Hematopoietic multipotent progenitor cell treated with erythropoietin and hydrocortisone succinate and interleukin-3 and kit ligand, for 8 days (in vitro differentiated cells): ENCODE measurements at places on chromosomes 1 and 21.

DNA sequence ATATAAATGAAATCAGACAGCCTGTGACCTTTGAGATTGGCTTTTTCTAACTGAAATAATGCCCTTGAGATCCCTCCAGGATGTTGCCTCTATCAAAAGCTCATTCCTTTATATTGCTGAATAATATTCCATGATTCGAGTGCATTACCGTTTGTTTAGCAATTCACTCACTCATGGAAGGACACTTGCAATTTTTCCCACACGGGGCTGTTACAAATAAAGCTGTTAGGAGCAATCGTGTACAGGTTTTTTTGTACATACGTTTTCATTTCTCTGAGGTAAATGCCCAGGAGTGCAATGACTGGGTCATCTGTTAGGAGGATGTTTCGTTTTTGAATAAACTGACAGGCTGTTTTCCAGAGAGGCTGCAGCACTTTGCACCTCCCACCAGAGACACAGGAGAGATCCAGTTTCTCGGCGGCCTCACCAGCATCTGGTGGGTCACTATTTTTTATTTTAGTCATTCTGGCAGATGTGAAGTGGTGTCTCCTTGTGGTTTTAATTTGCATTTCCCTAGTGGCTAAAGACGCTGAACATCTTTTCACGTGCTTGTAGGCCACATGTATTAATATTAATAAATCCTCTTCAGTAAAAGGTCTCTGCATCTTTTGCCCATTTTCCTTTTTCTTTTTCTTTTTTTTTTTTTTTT, 11.0 kb downstream of the PRDM15 start:
- no peak for DNase-seq

GRCh38 chr1:145878724-145879123, 6.9 kb downstream of the ANKRD35 start:
- no peak for DNase-seq

- no peak for DNase-seq
Measured at GRCh38 chr1:68107771-68108170, 57.3 kb upstream of the DIRAS3 start.

DNA sequence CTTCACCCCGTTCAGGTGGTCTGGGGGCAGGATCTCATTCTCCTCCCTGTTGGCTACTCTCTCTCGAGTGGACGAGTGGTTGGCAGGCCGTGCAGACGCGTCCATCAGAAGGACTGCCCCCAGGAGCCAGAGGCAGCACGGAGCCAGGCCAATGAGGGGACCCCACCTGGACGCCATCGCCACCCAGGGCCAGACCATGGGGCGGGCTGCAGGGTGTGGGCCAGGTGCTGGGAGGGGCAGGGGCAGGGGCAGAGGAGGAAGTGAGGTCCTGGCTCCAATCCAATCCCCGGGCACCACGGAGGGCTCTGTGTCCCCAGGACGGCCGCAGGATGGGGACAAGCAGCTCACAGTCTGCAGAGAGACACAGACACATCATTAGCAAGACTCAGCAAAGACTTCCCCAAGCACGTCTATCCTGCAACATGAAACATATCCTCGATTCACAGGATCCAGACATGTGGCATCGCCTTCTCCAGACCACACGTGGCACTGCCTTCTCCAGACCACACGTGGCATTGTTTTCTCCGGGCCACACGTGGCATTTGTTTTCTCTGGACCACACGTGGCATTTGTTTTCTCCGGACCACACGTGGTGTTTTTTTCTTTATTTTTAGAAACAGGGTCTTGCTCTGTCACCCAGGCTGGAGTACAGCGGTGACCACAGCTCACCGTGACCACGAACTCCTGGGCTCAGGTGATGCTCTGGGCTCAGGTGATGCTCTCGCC, 3.0 kb downstream of the SDF4 start:
- DNase-seq, result no peak

DNA sequence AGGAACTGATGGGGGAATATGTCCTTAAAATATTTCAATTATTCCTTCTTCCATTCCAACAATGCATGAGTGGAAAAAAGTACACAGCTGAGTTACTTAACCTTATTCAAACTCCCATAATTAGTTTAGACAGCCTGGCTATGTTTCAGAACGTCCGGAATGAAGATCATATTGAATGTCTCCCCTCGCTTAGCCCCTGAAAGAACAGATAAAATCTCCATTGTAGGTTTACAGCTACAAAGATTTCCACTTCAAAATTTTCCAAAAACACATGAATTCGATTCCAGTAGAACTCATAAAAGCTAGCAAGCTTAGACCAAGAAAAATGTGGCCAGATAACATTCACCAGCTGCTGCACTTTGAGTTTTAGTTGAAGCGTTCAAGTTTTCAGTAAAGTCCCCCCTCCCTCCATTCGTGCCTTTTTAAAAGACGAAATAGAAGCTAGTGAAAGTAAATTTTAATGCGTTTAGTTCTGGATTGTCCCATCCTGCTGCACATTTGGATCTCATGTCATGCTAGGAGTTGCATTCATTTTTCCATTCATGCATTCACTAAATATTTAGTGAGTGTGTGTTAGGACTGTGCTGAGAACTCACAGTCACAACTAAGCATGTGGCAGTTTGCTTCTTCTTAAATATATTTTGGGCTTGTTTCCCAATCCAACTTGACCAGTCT, 29.4 kb upstream of the SSX2IP start:
- no peak for DNase-seq

DNA sequence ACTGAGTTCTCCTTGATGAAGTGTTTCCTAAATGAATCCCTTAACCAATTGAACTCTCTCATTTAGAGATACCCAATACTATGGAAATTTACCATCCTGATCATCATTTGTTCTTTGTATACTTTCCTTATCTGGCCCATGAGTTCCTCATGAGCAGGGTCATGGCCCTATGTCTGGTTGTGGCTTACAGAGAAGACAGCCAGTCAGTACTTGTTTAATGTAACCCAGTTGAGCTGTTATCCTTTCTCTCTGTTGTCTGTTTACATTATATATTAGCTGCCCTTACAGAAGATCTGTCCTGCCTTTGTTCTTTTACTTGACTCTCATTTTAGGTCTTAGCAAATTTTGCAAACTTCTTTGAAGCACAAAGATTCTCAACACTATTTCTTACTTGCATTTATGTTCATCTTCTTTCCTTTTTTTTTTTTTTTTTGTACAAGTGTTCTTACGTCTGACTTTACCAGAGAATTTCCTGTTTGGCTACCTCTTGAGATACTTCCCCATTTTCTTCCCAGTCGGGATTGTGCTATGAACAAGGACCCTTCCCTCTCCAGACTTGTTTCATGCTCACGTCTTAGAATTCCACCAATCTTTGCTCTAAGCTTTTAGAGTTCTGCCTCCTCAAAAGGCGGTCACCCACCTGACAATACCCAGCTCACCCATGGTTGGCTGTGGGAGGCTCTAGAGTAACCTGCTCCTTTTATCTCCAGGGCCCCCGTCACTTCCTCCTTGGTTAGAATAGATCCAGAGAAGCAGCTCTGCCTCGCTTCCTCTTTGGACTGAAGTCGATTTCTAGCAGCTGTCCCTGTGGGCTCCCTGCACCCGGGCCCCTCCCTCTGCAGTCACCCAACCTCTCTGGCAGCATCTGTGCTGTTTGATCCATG, 53.6 kb upstream of the RUNX1 start:
- peak; percentile 61 for DNase-seq

DNA sequence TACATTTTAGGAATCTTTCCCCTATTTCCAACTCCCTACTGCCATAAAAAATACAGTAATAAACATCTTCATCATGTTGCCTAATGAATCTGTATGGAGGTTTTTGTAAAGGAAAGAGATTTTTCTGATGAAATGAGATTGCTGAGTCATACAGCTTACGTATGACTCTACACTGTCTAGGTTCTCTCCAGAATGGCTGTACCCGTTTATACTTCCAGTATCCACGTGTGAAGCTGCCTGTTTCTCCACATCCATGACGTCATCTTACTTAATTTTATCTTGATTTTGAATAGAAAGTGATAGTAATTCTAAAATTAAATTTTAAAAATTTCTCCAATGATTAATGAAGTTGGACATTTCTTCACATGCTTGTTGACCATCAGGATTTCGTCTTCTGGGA, 103.7 kb downstream of the COQ8A start:
- no peak for DNase-seq

- no peak for DNase-seq
Measured at GRCh38 chr1:15178571-15179484, 25.3 kb downstream of the TMEM51 start.

- no peak for DNase-seq
Measured at GRCh38 chr1:46171871-46172270, 3.0 kb upstream of the TSPAN1 start.

- peak; percentile 71 for DNase-seq
Measured at GRCh38 chr1:161953256-161953920, 70.3 kb downstream of the OLFML2B start.

DNA sequence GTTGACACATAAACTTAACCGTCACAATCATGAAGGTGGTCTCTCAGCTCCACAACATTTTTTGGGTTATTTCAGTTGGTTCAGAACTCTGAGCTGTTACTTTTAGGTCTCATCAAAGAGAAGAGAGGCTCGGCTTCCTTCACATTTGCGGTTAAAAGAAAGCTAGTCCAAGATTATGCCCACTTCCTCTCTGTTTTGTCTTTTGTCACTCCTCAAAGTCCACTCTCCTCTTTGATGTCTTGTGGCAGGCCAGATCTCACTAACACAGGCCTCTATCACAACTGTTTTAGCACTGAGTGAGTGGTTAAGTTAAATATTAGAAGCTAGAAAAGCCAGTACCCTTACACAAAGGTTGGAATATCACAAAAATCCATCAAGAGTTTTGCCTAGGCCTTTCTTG, 195.7 kb downstream of the FCRL5 start:
- DNase-seq, result no peak

GRCh38 chr1:51551848-51552296, 32.8 kb upstream of the EPS15 start:
- DNase-seq, result no peak

DNA sequence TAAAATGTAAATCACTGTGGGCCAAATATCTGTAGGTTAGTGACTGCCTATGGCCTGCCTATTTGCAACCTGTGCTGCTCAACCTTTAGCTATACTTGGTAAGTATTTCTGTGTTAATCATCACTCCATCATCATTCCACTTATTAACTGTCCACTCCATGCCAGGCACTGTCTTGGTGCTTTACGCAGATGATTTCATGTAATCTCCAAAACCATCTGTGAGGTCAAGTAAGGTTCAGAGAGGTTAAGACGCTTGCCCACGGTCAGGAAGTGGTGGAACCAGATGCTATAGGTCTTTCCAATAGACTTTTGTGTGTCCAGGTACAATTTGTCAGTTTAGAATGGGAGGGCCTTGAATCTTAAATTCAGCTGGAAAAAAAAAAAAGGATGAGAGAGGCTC, 10.8 kb upstream of the PHACTR4 start:
- DNase-seq, result peak; percentile 22

- DNase-seq, result peak; percentile 85
Measured at GRCh38 chr1:153546796-153547559, 1.4 kb upstream of the S100A4 start.

- no peak for DNase-seq
Measured at GRCh38 chr1:41954533-41954944, 35.8 kb upstream of the HIVEP3 start.

DNA sequence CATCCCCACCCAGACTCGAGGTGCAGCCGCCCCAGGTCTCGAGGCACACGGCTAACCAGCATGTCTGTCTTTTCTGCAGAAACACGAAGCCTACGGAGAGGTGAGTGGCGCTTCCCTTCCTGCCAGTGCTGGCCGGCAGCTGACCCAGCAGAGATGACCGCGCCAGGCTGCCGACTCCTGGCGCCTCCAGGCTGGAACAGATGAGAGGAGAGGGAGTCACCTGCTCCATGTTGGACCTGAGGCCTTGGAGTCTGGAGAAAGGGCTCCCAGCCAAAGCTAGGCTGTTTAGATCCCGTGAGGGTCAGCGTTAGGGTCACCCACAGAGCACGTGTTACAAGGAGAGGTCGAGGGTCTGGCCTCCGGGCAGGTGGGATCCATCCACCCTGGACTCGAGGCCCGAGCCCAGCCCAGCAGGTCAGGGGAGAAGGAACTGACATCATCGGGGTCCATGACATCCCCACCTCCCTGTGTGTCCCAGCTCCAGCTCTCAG, 14.9 kb downstream of the COL6A2 start:
- DNase-seq, result no peak

DNA sequence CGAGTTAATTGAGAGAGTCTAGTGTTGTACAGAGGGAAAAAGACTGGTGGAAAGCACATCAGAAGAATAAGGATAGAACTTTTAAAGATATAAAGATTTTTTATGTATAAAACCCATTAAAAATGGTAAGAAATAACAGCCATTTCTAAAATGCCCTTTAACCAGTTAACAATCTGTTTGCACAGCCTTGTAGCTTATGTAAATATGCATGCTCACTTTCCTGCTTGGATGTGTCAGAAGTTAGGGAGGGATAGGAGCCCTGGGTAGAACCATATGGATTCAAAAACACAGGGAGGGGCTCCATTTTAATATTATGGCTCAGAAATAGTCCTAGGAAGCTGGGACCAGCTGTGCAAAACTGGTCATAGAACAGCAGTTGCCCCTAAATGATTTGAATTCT, 4.5 kb upstream of the EDEM3 start:
- DNase-seq, result no peak

- no peak for DNase-seq
Measured at GRCh38 chr1:170369417-170369816, 162.5 kb upstream of the GORAB start.

GRCh38 chr1:38235705-38236104, 189.1 kb upstream of the POU3F1 start:
- DNase-seq, result no peak

GRCh38 chr1:4762146-4762545, 107.7 kb downstream of the AJAP1 start:
- no peak for DNase-seq

DNA sequence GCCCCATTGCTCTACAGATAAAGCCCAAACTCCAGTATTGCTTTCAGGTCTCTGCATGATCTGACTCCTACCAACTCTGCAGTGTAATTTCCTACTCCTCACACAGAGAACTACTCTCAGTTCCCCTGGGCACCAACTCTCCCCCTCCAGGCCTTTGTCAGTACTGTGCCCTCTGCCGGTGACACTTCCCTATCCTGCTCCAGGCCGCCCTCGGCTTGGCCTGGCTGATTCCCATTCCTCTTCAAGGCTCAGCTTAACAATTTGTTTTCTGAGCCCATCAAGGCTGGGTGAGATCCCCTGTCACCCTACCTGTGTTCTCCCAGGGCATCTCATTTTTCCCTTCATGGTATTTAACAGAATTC, 2.6 kb downstream of the SLAMF8 start:
- DNase-seq, result peak; percentile 52

- DNase-seq, result peak; percentile 52
Measured at GRCh38 chr1:14850563-14850962, 252.1 kb downstream of the KAZN start.

DNA sequence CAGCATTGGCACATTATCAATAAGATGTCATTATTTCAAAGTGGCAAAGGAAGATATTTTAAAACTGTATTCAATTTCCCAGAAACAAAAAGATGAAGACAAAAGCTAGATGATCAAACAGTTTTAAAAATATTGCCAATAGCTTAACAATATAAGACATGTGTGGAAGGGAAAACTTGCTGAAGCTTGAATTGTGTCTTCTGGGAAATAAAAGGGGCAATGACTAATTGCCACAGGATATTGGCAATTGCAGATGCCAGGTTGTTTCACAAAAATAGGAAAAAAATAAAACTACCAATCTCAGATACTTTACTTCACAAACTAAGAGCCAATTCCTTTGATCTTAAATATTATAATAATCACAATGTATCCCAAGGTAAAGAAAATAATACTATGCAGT, 679.8 kb upstream of the ADAMTS5 start:
- no peak for DNase-seq
